ENCODE measurements at places on chromosomes 5 and 9.

- no peak for DNase-seq
Measured at GRCh38 chr9:118129541-118129940, 425.3 kb downstream of the TLR4 start.

GRCh38 chr5:119340597-119341218 is 15.1 kb upstream of the TNFAIP8 start:
- no peak for DNase-seq

- no peak for DNase-seq
Measured at GRCh38 chr5:102715082-102715807, 39.9 kb upstream of the PAM start.

- DNase-seq = no peak
Measured at GRCh38 chr5:59661311-59661710, 232.2 kb downstream of the PDE4D start.

DNA sequence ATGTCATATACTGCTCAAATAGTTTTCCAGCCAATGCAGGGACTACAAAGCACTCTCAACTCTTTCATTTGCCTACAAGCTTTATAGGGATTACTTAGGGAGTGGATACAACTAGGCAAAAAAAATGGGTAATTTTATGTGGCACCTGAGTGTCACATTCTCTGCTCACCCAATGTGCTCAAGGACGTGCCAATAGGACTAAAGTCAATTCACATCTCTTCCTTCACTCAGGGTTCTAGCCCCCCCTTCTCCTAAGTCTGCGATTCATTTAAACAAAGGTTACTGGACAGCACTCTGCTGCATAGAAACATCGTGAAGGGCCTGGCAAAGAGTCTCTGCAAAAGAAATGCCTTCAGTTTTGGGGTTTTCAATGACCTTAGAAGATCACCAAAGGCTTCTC is 142.3 kb downstream of the TSSK1B start:
- no peak for DNase-seq

GRCh38 chr9:92668746-92669526 is 995 bp downstream of the IPPK start:
- DNase-seq = peak; percentile 24

- DNase-seq = no peak
Measured at GRCh38 chr5:157812086-157812485, 46.9 kb downstream of the CLINT1 start.

GRCh38 chr5:76202182-76202581 is 119.0 kb downstream of the SV2C start:
- DNase-seq = peak; percentile 63

- DNase-seq = no peak
Measured at GRCh38 chr9:20593105-20593504, 29.2 kb downstream of the MLLT3 start.

DNA sequence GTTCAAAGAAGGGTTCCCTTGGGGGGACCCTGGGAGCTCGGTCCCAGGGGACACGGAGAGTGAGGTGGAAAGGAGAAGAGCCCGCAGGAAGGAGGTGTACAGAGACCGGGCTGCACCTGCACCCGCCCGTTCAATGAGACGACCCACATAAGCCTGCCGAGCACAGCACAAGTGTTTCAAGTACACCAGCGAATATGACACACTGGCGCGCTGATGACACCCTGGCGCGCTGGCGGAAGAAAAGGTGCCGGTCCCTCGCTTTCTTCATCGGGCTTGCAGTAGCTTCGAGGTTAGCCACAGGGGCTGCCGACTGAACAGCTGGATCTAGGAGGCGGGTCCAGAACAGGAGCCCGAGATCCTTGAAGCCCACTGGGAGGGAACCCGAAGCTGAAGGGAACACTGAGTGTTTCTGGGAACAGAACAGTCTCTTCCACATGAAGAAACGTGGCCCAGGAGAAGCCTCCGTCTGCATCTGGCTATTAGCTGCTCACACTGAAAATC is 1.4 kb downstream of the TBC1D9B start:
- DNase-seq = no peak

DNA sequence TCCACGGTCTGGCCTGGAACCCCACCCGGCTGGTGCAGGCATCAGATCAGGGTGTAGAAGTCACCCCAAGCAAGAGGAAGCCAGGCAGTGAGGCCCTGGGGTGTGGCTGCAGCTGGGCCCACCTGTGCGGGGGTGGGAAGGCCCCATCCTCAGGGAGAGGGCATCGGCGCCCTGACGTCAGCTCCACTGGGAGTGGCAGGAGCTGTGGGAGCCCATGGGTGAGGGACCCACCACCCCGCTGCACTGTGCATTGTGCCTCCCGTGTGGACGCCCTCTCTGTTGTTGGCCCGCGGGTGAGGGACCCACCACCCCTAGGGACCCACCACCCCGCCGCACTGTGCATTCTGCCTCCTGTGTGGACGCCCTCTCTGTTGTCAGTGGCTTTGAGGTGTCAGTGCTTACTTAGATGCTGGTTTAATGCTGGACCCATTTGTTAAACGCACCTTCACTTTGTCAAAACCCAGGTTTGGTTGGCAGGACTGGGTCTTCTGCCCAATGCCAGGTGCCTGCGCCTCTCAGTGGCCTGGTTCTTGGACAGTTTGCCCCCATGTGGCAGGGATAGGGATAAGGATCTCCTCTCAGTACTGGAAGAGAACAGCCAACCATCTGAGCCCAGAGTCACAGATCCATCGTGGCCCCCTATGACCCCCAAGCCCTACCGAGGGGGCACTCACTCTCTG is 6.9 kb upstream of the EXOC3 start:
- peak; percentile 33 for DNase-seq

GRCh38 chr5:116517488-116517887 is 57.1 kb downstream of the SEMA6A start:
- no peak for DNase-seq

DNA sequence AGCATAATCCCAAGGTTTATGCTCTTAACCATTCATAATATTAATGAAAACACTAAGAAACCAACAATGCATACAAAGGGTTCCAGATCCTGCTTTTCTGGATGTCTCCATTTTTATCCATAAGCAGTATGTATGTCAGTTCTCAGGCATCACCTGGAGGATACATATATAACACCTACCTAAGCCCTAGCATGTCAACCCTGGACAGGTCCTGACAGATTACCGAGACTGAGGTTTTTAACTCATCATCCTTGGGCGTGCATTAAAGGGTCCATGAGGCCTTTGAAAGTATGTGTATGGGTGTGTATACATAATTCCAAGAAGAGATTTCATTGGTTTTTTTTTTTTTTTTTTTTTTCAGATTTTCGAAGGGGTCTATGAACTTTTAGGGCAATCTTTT is 70.6 kb downstream of the SH3TC2 start:
- no peak for DNase-seq

- no peak for DNase-seq
Measured at GRCh38 chr5:54524082-54524481, 6.5 kb downstream of the SNX18 start.

DNA sequence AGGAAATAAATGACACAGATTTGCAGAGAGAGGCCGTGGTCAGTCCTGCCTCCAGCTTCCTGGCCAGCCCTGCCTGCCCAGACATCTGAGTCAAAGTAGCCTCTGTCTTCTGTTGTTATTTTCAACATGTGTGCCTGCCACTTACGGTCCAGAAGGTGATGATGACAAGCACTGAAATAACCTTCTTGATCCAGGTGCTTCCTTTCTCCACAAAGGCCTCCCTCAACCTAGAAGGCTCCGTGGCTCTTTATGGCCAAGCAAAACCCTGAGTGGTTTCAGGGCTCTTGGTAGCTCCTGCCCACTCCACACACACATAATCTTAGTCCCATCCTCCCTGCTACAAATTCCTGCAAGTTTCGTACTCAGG is 34.1 kb upstream of the SLC6A19 start:
- DNase-seq = no peak

- no peak for DNase-seq
Measured at GRCh38 chr5:143554918-143555477, 151.5 kb upstream of the NR3C1 start.

- no peak for DNase-seq
Measured at GRCh38 chr5:101534491-101535110, 631.5 kb upstream of the ST8SIA4 start.

DNA sequence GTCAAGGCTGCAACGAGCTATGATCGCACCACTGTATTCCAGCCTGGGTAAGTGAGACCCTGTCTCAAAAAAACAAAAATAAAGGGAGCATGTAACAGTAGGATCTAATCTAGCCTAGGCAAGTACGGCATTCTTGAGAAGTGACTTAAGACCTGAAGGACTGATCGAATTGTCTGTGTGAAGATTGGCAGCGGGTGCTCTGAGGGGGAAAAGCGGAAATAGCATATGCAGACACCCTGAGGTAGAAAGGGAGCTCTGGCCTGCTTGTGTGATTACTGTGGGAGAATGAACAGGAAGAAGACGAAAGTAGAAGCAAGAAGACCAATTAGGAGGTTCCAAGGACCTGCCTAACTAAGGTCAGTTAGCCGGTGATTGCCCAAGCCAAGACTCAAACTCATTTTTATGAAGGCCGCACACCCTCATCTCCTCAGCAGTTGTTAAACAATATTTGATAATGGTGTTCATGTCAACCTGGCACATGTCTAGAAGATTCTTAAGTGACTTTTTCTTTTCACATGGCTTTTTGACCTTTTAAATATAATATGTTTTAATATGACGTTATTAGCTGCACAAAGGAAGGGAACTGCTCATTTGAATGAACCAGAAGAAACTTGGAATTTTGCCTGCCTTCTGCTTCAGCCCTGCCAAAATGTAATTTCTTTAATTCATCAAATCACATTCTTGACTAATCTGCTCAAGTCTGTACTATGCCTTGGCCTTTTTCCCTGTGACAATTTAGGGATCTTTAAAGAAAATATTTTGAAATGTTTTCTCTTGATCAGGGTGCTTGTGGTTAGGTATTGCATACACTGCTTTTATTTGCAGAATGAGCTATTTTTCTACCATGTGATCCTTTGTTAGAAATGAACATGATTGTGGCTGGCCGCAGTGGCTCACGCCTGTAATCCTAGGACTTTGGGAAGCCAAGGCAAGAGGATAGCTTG is 289.2 kb upstream of the DMRT1 start:
- DNase-seq = no peak

GRCh38 chr9:128026255-128026772 is 40.8 kb downstream of the NAIF1 start:
- DNase-seq = peak; percentile 43

DNA sequence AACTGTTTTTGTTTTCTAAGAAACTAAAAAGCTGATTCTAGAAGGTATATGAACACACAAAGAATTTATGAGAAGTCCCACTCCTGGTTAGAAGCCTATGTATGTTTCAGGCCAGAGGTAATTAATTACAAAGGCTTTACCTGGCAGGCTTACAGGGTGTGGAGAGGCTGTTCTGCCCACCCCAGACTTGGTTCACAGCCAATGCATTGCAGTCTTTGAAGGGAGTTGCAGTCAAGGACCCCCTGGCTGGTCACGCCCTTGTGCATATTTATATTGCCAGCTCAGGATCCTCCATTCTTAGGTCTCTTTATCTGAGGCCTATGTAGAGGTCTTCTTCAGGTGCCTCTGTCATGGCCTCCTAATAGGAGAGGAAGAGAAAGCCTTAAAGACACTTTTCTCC is 13.6 kb upstream of the PRSS3 start:
- DNase-seq = no peak

GRCh38 chr5:16626696-16627264 is 10.0 kb upstream of the RETREG1 start:
- peak; percentile 68 for DNase-seq

- DNase-seq = no peak
Measured at GRCh38 chr5:170769246-170769645, 14.3 kb upstream of the GABRP start.

- no peak for DNase-seq
Measured at GRCh38 chr5:38765399-38765861, 80.4 kb upstream of the OSMR start.

DNA sequence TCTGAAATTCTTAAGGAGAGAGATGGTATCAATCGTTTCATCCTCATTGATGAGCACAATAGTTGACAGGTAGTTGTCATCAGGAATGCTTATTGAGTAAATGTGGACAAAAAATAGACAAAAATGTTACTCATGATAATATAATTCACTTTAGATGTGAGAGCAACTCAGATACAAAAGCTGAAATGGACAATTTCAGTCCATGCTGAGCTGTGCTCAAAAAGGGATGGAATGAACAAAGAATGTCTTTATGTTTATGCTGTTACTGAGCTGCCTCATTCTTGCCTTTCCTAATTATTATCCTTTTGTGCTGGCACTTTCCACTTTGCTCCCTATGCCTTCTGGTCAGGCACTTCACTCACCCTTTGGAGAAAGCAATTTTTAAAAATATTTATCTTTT is 49.5 kb downstream of the JAKMIP2 start:
- DNase-seq = no peak

- no peak for DNase-seq
Measured at GRCh38 chr9:116705531-116705930, 18.4 kb downstream of the TRIM32 start.

GRCh38 chr5:58105836-58106235 is 354.1 kb downstream of the PLK2 start:
- DNase-seq = no peak

GRCh38 chr5:158881091-158881880 is 218.4 kb downstream of the EBF1 start:
- DNase-seq = no peak

DNA sequence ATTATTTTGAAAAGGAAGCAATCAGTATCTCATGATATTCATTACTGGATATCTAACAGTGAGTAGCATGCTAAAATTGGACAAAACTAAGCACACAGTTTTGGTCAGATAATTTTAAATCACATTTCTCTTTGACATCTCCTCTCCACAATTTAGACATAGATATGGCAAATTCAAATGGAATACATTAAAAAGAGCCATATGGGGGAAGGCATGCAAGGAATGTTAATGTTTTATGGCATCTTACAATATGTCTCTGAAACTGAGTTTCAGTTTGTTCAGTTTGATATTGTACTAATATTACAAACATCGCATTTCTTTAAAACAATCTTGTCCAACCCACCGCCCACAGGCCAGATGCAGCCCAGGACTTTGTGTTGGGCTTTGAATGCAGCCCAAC is 151.0 kb downstream of the HTR1A start:
- no peak for DNase-seq

GRCh38 chr5:131285703-131286399 is 22.0 kb downstream of the CDC42SE2 start:
- no peak for DNase-seq

DNA sequence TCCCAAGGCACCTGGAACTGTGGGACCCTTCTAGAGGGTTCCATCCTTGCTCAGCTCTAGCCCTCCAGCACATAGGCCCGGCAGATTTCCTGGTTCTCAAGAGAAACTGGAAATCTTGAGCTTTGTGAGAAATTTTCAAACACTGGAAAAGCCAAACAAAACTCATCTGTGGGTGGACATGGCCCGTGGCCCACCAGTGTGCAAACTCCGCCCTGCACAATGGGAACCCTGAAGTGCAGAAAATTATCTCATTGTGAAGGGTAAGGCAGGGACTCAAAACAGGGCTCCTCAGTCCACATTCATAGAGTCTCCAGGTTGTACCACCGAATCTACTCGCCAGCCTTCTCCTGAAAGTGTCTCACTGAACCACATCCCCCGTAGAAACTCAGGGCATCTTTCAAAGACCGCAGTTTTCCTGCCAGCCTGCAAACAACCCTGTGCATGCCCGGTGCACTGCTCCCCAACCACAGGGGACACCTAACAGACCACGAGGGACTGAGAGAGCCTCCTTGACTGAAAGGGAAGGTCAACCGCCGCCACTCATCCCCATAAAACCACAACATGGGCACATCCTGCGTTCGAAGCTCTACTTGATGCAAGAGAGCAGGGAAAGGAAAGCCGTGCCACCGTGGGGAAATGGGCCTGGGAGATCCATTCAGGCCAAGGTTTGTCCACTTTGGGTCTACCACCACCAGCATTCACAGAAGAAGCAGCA is 18.1 kb downstream of the ADAMTS2 start:
- DNase-seq = no peak
